SW 1271 (cell line): ENCODE measurements at places on chromosomes 2 and 18.

DNA sequence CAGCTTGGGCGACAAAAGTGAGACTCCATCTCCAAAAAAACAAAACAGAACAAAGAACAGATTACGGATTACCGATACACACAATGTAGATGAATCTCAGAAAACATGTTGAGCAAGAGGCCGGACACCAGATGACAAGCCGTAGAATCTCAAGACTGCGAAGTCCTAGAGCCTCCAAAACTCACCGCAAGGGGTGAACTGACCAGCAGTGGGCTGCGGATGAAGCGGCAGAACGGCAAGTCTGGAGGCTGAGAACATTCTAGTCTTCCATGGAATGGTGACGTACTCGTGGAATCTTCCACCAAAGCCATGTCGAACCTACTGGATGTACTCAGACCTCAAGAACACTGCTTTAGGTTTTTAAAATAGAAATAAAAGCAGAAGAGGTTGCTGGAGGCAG, 198.8 kb downstream of the NDUFA10 start:
- DNase-seq: no peak

DNA sequence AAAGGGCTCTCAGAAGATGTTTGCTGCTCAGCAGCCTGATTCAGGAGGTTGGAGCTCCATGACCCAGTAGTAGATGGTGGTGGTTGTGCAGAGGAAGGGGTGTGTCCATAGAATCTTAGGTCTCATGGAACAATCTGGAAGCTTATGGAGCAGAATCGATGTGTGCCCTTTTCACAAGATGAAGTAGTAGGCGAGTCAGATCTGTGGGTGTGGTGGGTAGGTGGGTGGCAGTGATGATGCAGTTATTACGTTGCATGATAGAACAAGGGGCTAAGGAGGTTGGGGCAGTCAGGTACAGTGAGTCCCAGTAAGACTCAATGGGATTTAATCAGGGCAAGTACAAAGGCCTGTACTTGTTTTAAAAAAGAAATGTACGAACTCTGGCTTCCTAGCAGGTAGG, 9.1 kb downstream of the TET3 start:
- DNase-seq: no peak

DNA sequence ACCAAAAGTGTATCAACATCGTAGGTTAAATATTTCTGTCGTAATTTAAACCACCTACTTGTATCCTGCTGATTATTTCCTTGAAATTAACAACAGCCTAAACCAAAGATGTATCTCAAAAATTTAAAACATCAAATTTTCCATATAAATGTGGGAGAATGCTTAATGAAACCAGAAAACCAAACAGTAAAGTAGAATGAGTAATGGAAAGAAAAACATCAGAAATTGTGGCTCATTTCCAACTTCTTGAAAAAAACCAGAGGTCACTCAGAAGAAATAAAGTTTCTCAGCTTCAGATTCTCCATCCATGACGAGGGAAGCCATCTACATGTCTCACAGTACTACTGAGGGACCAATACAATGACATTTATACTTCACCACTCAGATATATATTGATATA, 296.5 kb downstream of the NOL4 start:
- no peak for DNase-seq

DNA sequence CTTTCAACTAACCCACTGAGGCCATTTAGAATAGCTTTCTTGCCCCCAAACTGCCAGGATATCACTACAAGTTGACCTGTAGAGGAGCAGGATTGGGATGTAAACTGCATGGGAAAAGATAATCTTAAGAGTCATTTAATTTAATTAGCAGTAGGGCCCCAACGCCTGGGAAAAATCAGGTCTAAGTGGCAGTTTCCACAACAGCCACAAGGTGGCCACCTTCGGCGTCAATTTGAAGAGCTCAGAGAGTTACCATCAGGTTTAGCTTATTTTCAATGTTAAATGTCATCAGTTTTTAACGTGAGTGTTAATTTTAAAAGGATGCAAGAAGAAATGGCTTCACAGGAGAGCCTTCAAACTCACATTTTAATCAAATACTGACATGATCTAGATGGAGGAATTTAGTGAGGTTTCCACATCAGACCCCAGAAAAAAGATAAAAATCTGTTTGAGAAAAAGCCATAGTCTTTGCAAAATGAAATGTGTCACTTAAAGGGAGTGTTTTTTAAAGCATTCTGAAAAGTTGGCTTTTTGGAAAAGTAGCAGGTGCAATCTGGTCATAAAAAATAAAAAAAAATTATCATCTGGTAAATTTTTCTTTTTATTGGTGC, 77.3 kb upstream of the UPP2 start:
- no peak for DNase-seq

DNA sequence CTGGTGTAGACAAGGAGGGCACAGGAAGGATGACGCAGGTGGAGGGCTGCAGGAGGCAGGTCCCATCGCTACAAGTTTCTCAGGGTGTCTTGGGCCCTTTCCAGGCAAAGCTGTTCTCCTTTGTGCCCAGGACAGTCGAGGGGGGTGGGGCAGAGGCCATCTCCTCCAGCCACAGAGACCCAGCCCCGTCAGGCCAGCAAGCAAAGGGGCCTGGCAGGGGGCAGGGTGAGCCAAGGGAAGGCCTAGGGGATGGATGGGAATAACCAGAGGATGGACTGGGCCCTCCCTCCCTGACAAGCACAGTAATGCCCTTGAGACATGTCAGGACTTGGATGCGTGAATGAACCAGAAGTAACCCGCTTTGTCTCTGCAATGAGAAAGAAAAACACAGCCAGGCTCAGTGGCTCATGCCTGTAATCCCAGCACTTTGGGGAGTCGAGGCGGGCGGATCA, 6.3 kb downstream of the TCF23 start:
- no peak for DNase-seq

DNA sequence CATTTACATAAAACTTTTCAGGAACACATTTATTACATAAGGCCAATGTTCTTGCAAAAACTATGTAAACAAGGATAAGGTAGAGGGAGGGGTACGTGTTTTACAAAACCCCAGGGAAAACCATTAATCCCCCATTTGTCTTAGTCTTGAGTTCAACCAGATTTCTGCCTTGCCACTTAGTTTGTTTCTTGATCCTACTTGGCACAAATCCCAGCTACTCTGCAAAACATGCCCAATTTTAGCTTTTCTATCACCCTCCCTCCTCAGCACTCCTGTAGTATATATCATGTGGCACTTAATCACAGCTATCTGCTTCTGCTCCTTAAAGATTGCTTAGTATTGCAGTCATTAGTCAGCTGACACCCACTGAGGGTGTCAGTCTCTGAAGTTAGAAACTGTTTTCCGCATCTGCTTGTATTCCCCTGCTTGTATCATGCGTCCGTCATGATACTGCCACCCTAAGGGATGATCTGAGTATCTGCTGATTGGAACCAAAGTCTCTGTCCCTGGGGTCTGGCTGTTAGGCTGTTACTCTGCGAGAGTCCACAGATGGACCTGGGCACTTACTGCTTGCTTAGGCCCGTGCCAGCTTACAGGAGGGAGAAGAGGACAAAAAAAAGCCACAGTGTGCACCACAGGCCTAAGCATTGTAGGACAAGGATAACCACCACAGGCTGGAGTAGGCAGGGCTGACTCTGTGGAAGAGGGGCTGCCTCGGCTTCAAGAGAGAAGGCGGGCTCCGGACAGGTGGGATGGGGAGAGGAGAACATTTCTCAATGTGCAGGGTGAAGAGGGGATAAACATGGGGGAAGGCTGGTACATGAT, 82.2 kb downstream of the EPAS1 start:
- DNase-seq: no peak

DNA sequence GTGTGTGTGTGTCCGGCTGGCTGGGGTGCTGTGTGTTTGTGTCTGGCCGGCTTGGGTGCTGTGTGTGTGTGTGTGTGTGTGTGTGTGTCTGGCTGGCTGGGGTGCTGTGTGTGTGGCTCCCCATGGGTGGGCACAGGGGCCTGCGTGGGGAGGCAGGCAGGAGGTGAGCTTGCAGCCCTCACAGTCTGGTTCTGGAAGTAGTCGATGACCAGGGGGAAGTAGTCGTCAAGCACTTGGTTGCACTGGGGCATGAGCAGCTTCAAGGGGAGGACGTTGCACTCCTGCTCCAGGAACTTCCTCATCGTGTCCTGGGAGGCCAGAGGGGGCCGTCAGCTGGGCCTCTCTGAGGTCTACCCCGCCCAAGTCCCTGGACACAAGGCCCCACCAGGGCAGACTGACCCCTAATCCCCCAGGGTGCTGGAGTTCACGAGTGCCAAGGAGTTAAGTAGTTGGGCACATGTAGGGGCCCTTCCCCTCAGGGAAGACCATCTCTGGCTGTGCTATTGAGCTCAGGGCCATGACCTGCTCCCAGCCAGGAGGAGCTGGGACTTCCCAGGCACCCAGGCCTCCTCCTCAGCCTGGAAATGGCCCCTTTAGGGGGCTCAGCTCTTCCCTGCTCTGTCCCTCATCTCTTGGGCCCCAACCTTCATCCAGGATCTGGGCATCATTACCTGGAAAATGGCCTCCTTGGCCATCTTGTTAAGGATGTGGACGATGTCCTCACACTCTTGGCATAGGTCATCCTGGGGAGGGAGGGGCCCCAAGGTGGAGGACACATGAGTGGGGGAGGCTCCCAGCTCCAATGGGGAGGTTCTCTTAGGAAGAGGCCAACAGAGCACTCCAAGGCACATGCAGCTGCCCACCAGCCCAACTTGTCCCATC, 1.3 kb downstream of the SFTPB start:
- no peak for DNase-seq

- no peak for DNase-seq
These were observed 25.4 kb downstream of the KIF5C start for GRCh38 chr2:148900350-148900837.

GRCh38 chr18:48787203-48788151, 163.3 kb downstream of the SMAD7 start:
- no peak for DNase-seq

- no peak for DNase-seq
These were observed 1672.7 kb upstream of the TMEFF2 start for GRCh38 chr2:193867454-193867853.
